ENCODE measurements at places on chromosomes 3 and 15.

DNA sequence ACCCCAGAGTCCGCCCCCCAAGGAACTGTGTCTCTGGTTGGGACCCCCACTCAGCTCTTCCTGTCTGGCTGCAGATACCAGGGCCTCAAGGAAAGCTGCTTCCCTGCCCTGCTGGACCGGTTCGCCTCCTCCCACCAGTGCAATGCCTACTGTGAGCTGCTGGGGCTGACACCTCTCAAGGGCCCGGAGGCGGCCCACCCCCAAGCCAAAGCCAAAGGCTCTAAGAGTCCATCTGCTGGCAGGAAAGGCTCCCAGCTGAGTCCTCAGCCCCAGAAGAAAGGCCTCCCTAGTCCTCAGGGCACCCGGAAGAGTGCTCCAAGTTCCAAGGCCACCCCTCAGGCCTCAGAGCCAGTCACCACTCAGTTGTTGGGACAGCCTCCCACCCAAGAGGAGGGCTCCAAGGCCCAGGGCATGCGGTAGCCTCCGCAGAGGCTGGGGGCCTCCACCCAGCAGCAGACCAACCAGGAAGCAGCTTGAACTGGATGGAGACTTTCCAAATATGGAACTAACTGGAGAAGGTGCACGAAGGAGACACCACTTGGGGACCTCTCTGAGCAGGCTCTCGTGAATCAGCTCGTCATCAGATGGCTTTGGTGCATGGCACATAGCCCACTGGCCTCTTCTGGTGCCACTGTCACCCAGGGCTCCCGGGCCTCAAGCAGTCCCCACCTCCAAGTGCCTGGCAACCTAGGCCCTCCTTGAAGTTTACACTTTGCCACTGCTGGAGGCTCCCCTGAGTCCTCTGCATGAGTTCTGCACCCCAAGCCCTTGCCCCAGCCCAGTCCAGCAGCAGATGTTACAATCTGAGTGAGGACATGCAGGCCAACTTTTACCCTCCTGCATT is 16.2 kb upstream of the SLC28A1 start:
- no peak for DNase-seq

GRCh38 chr3:164879201-164879600 is 199.1 kb downstream of the SI start:
- DNase-seq: no peak

DNA sequence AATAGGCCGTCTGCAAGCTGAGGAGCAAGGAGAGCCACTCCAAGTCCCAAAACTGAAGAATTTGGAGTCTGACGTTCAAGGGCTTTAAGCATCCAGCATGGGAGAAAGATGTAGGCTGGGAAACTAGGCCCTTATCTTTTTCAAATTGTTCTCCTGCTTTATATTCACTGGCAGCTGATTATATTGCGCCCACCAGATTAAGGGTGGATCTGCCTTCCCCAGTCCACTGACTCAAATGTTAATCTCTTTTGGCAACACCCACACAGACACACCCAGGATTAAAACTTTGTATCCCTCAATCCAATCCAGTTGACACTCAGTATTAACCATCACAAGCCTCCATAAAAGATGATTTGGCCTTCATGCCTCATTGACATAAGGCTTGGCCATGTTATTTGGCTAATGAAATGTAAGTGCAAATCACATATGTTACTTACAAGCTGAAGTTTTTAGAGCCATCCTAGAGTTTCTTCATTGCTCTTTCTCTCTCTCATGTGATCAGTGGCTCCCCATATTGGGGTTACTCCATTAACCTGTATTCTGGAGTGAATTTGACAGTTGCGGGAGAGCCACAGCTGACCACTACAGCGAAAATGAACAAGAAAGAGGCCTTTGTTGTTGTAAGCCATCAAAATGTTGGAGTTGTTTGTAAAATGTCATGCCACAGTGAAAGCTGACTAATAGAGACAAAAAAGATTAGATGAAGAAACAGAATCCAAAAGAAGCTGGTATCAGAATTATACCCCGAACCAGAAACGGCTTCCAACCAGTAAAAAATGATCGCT is 61.7 kb downstream of the GBE1 start:
- DNase-seq: no peak

GRCh38 chr3:180062771-180063170 is 26.0 kb upstream of the PEX5L start:
- DNase-seq: no peak

DNA sequence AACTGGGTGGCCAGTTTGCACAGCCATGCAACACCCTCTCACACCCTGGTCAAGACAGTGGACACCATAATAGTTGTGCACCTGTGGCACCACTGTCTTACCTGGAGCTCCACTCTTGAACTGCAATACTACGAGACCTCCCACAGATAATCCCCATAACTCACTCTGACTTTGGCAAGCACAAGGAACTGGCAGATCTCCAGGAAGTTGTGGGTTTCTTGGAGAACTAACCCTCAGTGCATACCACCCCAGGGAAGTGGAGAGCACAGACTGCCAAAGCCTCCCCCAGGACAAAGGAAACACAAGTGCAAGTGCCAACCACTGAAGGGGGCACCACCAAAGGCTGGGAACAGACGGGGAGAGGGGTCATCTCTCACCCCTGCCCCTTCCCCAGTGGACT is 318.6 kb downstream of the SUCLG2 start:
- no peak for DNase-seq

- DNase-seq: no peak
Observed at GRCh38 chr3:44252332-44252959, 10.8 kb downstream of the TOPAZ1 start.

- no peak for DNase-seq
Observed at GRCh38 chr15:63255489-63255990, 21.9 kb upstream of the APH1B start.

- no peak for DNase-seq
Observed at GRCh38 chr3:71868876-71869275, 83.9 kb upstream of the PROK2 start.

- no peak for DNase-seq
Observed at GRCh38 chr15:85421116-85421925, 40.9 kb downstream of the AKAP13 start.

DNA sequence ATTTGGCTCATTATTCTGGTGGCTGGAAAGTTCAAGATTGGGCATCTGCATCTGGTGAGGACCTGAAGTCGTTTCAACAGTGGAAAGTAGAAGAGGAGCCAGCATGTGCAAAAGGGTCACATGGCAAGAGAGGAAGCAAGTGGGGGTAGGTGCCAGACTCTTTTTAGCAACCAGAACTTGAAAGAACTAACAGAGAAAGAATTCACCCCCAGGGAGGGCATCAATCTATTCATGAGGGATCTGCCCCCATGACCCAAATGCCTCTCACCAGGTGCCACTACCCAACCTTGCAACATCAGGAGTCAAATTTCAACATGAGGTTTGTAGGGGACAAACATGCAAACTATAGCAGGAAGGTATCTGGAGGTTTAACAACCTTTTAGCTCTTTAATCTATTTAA is 10.3 kb upstream of the RYK start:
- DNase-seq: no peak

- DNase-seq: no peak
Observed at GRCh38 chr3:270688-271087, 74.1 kb downstream of the CHL1 start.

DNA sequence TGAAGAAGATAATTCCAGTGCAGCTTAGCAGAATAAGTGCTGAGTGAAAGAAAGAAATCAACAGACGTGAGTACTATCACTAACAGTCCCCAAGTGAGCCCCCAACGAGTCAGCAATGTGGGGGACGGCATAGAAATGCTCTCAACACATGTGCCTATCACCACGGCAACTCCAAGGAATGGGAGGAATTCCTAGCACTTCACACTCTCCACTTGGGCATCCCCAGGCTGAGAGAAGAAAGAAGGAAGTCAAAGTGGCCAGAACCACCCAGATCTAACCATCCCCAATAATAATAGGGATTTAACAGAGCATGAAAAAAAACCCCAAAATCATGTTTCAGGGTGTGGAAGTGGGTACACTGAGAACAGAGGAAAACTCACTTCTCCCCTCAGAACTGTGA is 29.3 kb upstream of the CPNE4 start:
- DNase-seq: no peak

DNA sequence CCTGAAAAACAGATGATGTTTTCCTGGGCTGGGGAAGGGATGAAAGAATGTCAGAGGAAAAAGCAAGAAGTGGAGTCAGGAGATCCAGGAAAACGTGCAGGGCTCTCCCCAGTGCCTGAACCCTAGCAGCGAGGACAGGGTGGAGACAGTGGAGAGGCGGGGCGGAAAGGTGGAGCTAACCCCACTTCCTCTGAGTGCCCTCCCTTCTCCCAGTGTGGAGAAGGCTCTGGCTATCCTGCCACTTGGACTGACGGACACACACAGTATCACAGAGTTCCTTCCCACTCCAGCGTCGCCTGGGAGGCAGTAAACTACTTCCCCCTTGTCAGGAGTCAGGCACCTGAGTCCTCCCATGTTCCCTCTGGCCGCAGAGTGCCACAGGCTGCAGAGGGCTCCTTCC is 125.3 kb upstream of the CHRNA7 start:
- no peak for DNase-seq

DNA sequence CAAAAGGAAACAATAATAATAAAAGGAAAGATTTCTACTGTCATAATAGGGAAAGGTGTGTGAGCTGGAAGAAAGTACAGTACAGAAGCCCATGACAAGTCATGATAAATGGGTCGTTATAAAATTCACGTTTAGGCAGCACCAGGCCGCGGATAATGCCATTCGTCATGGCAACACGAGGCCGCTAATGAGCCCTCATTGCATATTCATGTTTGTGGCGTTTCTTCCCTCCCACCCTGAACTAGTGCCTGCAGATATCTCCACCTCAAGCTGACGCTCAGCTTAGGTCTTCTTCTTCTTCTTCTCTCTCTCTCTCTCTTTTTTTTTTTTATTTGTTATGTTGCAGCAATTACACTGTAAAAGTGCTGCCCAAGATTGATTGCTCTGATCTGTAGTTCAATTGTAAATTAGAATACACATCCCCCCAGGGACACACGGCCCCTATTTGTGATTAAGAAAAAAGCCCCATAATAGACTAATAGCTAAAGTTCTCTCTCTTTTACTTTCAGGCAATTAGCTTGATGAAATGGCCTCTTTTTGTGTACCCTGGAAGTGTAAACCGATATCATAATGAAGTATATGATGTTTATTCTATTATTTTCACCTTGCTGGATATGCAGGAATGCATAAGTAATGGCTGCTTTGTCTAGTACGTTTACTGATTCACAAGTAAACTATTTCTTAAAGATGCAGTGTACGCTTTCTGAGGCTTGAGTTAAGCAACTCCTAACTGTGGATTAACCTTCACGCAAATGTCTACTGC is 61.9 kb upstream of the NR2F2 start:
- no peak for DNase-seq

- no peak for DNase-seq
Observed at GRCh38 chr3:128310286-128311058, 156.2 kb downstream of the DNAJB8 start.

- no peak for DNase-seq
Observed at GRCh38 chr15:34714476-34715121, 40.2 kb downstream of the GJD2 start.

DNA sequence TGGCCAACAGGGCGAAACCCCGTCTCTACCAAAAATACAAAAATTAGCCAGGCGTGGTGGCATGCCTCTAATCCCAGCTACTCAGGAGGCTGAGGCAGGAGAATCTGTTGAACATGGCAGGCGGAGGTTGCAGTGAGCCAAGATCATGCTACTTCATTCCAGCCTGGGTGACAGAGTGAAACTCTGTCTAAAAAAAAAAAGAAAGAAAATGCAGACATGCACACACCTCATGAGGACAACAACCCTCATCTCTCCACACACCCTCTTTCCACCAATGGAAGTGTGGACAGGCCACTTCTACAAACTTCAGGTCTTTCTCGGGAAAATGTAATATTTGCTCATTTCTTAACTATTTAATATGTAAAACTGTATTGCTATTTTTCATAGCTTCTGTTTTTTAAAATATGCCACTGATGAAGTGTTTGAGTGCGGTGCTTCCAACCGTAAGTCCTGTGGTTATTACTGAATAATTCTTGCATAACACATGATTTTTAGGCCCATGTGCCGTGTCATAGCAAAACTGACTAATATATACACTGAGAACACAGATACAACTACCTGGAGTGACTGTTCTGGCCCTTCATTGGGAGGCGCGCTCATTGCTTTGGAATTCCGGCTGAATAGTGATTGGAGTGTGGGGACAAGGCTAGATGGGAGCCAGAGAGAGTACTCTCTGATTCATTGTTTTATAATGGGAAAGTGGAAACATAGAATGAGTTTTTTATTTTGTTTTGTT is 23.1 kb downstream of the LRRC31 start:
- no peak for DNase-seq

DNA sequence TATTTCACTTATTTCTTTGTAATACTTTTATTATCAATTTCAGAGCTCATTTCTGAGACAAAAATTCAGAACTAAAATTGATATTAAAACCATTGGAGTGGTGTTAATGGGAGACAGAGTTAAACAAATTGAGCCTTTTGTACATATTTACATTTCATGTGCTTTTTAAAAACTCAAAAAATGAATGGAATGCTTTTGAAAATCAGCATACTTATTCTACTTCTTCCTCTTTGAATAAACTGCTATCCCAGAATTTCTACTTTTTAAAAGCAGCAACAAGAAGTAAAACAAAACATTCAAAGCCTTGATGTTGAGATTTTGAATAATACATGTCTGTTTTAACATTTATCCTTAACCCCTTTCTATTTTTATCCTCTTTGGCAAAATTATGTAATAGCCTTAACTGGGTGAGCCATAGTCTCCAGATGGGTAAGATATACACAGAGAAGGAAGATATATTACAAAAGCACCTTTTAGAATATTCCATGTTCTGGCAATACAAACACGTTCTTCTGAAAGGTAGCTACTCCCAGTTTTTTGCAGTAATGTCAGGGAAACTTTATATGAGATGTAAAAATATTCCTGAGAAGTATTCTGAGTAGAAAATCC is 123.6 kb downstream of the MBNL1 start:
- DNase-seq: no peak

DNA sequence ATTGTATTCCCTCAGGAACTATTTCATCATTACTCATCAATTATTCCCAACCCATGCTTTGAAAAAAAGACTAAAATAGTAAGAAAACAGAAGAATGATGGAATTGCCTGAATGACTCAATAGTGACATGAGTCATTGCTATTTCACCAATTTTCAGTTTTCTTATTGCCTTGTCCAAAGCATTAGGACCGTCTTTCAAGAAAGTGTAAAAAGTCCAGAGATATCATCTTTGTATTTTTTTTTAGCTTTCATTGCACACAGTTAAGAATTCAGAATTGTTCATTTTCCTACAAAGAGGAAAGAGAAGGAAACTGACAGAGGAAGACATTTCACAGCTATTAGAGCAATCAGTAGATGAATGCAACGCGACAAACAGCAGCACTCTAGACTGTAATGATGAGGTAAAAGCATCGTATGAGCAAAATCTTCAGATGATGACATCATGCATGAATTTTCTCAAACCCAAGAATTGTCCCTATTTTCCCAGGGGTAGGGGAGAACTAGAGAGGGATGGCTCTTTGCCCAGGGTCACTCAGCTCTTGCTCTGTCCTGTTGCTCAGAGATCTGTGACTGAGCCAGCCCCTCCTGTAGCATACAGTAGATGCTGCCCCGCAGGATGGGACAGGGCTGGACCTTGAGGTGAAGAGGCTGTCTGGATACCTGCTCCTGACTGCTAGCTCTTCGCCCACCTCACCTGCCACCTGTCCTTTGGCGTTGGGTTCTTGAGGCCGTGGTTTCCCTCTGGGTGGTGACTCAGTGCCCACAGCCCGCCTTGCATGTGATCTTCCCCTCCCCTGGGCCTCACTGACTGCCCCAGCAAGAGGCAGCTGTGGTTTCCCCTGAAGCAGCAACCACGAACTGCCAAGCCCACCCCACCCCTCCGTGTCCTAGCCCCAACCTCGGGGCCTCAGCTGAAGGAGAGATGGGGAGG is 84.8 kb downstream of the PPCDC start:
- peak; percentile 67 for DNase-seq

- DNase-seq: no peak
Observed at GRCh38 chr15:80750575-80750974, 28.6 kb upstream of the CEMIP start.

Data from activated naive CD4-positive, alpha-beta T cell treated with Interleukin-2 at 50 U/mL for 16 hours (primary cell).